Stimulated activated CD4-positive, alpha-beta T cell treated with anti-CD3 and anti-CD28 coated beads, TNF-alpha, amount 100 ng/mL, for 1 hour (primary cell): ENCODE measurements at places on chromosomes 4 and X.
A peak's percentile ranks its signal among the peaks of the same experiment; 100 is the strongest.

GRCh38 chr4:27894951-27895350 lies 1034.3 kb downstream of the STIM2 start:
- DNase-seq = no peak

DNA sequence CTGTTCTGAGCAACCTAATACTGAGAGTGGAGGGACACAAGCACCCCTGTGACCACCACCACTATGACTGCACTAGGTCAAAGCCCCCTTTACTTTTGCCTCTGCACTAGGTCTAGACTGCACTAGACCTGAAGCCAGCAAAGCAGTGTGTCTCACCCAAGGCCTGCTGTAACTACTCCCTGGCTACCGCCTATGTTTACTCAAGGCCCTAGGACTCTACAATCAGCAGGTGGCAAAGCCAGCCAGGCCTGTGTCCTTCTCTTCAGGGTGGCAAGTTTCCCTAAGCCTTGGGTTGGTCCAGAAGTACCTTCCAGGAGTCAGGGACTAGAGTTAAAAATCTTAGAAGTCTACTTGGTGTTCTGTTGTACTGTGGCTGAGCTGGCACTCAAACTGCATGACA lies 15.9 kb downstream of the RAB33B start:
- DNase-seq = no peak

DNA sequence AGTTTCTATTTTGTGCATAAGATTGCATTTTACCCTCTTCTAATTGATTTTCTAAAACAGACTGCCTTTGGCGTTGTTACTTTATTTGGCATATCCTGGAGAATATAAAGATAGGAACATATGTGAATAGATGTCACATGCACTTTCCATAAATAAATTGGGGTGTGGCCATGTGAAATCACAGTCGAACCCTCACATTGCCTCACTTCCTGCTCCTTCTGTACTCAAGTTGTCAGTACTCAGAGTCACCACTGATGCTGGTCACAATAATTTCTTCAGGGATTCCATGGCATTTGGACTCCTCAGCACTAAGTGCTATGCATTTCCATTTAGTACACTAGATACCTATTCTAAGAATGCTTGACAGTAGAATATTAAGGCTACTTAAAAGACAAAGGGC lies 1.4 kb upstream of the EMCN start:
- no peak for DNase-seq

DNA sequence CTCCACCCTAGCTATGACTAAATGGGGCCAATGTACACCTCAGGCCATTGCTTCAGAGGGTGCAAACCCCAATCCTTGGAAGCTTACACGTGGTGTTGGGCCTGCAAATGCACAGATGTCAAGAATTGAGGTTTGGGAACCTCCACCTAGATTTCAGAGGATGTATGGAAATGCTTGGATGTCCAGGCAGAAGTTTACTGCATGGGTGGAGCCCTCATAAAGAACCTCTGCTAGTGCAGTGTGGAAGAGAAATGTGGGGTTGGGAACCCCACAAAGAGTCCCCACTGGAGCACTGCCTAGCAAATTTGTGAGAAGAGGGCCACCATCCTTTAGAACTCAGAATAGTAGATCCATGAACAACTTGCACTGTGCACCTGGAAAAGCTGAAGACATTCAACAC lies 284.1 kb downstream of the ANTXR2 start:
- no peak for DNase-seq

- no peak for DNase-seq
Measured at GRCh38 chr4:5611750-5612149, 96.6 kb downstream of the EVC2 start.

DNA sequence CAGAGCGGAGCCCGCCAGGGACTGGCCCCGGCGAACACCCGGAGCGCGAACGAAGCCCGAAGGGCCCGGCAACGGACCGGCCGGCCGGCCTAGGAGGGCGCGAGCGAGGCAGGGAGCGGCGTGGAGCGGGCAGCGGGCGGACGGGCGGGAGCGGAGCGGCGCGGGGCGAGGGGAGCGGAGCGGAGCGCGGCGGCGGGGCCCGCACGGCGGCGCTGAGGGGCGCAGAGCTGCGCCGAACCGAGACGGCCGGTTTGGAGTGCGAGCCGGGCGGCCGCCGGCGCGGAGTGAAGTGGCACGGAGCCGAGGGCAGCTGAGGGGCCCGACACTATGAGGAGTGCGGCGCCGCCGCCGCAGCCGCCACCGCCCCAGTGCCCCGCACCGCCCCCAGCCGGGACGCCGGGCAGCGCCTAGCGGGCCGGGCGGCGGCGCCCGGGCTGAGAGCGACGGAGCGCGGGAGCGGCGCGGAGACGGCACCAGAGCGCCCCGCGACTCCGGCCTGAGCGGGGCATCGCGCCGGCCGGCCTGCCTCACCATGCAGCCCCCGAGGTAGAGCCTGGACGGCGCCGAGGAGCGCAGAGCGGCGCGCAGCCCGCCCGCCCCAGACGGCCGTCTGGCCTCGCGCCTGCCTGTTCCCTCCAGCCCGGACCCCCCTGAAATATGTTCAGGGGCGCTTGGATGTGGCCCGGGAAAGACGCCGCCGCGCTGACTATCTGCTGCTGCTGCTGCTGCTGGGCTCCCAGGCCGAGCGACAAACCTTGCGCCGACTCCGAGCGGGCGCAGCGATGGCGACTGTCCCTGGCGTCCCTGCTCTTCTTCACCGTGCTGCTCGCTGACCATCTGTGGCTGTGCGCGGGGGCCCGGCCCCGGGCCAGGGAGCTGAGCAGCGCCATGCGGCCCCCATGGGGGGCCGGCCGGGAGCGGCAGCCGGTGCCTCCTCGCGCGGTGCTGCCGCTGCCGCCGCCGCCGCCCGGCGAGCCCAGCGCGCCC lies 793 bp downstream of the NALF2 start:
- DNase-seq = no peak

GRCh38 chr4:36244257-36245082 lies at the start of gene ARAP2:
TSS of gene ARAP2 (minus strand) at chr4:36244514. CDS start at chr4:36229486, 15,028 bp downstream.
- DNase-seq = peak; percentile 34

- DNase-seq = no peak
Measured at GRCh38 chr4:83114576-83114975, at the start of gene PLAC8. TSS of gene PLAC8 (minus strand) at chr4:83114729. CDS start at chr4:83107921, 6,808 bp downstream.

DNA sequence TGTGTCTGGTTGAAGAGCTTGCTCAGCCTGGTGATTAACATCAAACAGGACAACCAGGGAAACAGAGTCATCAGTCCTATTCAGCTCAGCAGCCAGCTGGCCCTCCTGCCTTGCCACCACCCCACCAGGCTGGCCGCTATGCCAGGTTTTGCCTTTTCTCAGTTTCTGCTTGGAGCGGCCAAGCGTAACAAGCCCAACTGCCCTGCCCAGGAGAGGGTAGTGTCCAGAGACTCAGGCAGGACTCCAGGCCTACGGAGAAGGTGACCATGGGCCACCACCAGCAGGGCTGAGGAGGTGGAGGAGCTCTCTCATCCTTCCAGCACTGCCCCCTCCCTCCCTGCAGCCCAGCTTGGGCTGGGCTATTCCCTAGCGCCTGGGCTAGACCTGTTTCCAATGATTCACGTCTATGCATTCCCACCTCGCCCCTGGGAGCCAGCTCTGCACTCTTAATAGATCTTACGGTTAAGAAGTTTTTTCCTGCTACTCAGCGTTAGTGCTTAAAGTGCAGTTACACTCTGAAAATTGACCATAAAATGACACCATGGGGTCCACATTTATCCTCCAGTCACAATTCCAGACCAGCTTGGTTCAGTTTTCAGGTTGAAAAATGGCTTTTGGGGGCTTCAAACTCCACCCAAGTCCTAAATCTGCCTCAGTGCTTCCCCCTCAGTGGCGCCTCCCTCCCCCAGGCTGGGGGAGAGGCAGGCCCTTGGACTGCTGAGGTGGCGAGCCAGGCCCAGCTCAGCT lies 124.0 kb upstream of the PJA1 start:
- DNase-seq = no peak

DNA sequence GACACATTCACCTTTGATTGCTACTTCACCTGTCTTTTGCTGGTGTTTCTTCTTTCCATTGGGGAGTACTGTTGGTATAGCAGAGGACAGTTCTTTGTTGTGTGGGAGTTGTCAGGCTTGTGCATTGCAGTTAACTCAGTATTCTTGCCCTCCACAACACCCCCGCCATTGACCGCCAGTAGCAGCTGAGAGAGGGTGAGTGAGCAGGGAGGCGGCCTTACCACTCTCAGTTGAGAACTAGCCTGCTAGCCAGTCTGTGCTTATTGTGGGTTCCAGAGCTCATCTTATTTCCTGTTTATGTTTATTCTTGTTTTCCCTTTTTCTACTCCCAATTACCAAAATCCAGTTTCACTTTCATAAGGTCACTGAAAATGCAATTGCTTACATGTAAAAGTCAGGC lies 52.2 kb downstream of the STIM2 start:
- no peak for DNase-seq

- DNase-seq = no peak
Measured at GRCh38 chrX:138874271-138874935, 162.9 kb upstream of the FGF13 start.

DNA sequence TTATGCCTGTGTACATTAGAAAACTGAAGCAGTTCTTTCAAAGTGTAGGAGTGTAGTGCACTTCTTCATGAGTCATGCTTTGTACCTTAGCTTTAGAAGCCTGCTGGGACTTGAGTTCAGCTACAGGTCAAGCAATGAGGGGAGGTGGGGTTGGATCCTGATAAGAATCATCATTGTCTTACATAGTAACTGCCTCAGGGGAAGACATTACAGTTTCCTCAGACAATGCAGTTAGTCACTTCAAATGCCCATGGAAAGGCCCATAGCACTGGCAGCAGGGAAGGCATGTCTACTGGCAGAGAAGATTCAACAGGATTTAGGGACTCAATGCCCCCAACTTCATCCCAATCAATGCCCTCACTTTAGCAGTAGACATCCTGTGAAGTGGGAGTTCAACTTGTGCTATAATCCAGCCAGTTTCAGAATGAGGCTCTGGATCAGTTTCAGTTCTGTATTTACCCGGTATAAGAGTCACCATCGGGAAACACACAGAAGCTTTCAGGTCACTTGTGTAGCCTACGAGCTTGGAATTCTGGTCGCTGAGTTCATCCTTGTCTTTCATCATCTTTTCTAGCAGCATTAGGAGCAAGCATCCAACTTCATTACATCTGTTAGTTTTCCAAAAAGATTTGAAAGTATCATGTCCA lies 1216.5 kb downstream of the RAPGEF2 start:
- DNase-seq = no peak

DNA sequence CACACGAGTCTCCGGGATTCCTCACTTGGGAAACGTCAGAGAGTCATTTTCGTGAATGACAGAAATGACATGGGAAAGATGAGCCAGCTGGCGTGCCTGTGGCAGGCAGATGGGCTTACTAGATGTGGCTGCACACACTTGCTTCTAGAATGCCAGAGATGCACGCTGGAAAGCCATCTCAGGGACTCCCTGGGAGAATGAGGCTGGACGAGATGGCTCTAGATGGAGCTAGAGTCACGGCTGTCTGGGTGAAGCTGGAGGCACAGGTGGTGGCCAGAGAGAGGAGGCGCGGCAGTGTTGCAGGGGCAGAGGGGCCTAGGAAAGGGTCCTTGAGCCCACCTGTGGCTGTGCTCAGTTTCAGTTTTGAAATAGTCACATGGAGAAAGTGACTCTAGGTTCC lies 26.0 kb downstream of the TKTL1 start:
- DNase-seq = no peak

- no peak for DNase-seq
Measured at GRCh38 chr4:18252052-18252451, 230.5 kb upstream of the LCORL start.

DNA sequence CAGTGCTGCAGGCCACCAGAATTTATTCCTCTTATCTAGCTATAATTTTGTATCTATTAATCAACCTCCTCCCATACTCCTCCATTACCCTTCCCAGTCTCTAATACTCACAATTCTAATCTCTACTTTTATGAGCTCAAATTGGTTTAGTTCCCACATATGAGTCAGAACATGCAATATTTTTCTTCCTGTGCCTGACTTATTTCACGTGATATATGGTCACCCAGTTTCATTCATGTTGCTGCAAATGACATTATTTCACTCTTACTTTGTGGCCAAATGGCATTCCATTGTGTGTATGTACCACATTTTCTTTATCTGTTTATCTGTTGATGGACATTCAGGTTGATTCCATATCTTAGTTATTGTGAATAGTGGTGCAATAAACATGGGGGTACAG lies 483.5 kb downstream of the ACTRT1 start:
- no peak for DNase-seq

GRCh38 chrX:100895365-100896075 lies 21.4 kb upstream of the NOX1 start:
- DNase-seq = no peak

DNA sequence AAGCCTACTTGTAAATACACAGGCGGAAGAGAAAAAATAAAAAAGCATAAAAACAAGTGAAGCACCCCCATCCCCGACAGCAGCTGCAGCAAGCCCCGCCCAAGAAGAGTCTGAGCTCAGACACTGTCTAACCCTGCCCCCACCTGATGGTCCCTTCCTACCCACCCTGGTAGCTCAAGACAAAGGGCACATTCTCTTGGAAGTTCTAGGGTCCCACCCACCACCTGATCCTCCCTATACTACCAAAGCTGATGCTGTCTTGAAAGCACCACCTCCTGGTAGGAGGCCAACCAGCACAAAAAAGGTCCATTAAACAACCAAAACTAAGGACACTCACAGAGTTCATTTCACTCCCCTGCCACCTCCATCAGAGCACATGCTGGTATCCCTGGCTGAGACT lies 308.2 kb downstream of the KLHL13 start:
- no peak for DNase-seq

- no peak for DNase-seq
Measured at GRCh38 chrX:155068165-155068564, 2.8 kb downstream of the CMC4 start.
